ENCODE measurements at places on chromosomes 7 and 10. TPM values are rescaled to one million over a fixed set of nuclear protein-coding genes. Genes with fewer than 3 reads are reported as not detected.

GRCh38 chr10:11091517-11092102 lies 73.9 kb downstream of the CELF2 start:
- no peak for DNase-seq

- no peak for DNase-seq
These were observed 14.4 kb downstream of the FFAR4 start for GRCh38 chr10:93580828-93581227.

- no peak for DNase-seq
These were observed 26.7 kb downstream of the ERCC6 start for GRCh38 chr10:49512121-49512809.

GRCh38 chr10:78250313-78251015 lies 216.8 kb downstream of the RPS24 start:
- DNase-seq = no peak

GRCh38 chr7:112449353-112449752 lies 907 bp upstream of the IFRD1 start:
- no peak for DNase-seq

GRCh38 chr10:88851706-88852105 lies at the start of gene ANKRD22:
ANKRD22 (minus strand) TSS chr10:88851844; CDS start chr10:88851607, 237 bp downstream.
- DNase-seq = peak; percentile 56

DNA sequence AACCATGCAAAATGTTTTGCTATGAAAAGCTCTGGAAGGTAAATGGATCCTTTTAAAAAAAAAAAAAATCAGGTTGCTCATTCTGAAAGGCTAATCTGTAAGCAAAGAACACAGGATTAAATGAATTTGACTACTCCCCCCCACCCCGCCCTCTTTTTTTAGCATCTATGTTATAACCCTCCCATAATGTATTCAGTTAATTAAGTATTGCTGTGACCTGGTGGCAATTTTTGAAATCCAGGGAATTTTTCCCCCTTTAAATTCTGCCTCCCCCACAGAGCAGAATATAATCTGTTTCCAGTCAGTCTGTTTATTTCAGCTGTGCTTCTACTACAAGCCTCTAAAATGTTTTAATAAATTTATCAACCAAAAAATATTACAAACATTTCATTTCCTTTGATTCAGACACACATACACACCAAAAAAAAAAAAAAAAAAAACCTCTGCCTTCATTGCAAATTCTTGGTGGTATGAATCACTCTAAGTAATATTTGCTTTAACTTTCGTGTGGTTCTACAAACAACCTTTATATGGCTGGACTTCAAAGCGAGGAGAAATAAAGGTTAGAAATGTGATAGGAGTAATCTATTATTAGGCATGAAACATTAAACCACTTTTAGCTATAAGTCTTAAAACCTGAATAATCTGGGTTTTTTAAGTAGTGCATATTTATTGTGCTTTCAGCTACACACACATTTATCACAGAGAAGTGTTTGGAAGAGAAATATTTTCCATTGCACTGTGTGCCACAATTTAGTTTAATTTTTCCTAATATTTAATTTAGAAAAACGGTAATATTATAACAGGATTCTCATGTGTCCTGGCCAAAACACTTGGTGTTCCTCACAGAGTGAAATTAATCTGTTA lies 64.4 kb upstream of the ARID5B start:
- DNase-seq = no peak

DNA sequence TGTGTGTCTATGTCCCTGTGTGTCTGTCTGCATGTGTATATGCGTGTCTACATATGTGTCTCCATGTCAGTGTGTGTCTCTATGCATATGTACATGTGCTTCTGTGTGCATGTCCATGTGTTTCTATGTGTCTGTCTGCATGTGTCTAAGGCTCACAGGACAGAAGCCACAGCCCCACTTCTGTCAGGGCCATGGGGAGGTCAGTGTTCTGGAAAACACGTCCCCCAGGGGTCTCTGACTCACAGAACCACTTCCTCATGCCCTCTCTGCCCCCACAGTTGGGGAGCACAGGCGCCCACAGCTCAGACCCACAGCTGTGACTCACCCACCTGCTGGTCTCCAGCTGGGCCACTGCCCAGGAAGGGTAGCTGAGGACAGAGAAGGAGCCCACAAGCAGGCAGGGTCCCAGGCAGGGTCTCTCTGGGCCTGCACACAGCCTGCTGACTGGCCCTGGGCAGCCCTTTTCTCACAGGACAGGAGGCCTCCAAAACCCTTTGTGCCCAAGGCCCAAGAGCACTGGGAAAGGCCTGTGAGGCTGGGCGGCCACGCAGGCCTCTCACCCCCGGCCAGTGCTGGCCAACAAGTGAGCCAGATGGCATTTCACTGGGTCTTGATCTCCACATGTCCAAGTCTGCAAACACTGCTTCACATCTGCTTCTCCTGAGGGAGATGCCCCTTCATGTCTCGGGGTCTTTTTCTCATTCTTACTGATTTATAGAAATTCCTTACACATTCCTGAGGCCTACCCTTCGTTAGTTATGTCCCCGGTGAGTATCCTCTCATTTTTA lies 102.9 kb upstream of the FAM20C start:
- DNase-seq = no peak

DNA sequence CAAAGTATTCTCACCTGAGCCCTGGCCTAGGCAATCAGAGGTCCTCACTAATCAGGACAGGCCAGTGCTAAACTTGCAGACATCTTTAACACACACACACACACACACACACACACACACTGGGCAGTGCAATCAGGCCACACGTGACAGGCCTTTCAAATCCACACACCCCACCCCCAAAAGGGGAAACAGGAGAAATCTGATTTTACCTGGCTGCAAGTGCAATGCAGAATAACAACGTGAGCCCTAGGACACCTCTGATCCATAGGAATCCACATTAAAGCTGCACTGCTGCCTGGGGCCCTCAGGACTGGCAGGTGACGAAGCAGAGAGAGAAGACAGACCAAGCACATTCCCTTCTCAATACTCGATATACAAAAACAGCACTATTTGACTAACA lies 218.9 kb downstream of the FAM107B start:
- DNase-seq = no peak

DNA sequence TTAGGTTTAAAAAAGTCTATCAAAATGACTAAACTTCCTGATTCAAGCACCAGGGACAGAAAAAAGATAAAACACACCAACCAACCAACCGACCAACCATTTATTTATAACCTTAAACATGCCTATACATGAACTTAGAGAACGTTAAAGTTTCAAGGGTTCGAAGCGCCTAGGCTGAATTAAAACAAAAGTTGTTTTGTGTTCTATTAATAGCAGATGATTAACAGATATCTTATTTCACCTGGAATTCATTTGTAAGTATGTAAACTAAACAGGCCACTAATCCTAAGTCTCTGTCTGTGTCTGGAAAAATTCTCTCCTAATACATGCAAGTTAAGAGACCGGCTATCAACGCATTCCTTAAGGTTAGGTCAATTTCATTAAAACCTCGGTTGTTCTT lies 1.4 kb downstream of the BAIAP2L1 start:
- no peak for DNase-seq

The CCZ1 gene
- total RNA-seq = 60.3 TPM

The WNT8B gene
- not detected for total RNA-seq
